ENCODE measurements at places on chromosomes 1 and 21.

DNA sequence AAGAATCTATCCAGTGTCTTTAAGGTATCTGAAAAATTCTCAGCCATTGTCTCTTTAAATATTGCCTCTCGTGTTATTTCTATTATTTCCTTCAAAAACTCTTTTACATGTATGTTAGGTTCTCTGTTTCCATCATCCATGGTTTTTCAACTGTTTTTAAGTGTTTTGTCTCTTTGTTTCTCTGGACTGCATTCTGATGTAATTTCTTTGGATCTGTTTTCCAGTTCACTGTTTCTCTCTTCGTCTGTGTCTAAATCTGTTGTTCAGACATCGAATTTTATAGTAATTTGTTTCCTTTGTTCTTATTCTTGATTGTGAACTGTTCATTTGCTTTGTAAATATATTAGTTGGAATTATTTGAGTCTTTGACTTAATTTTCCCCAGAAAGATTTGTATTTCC is 44.1 kb downstream of the POFUT2 start:
- DNase-seq: no peak

- DNase-seq: no peak
These were observed 30.2 kb downstream of the PRDX6 start for GRCh38 chr1:173507205-173507846.

- DNase-seq: no peak
These were observed 41.6 kb upstream of the QSOX1 start for GRCh38 chr1:180112984-180113647.

DNA sequence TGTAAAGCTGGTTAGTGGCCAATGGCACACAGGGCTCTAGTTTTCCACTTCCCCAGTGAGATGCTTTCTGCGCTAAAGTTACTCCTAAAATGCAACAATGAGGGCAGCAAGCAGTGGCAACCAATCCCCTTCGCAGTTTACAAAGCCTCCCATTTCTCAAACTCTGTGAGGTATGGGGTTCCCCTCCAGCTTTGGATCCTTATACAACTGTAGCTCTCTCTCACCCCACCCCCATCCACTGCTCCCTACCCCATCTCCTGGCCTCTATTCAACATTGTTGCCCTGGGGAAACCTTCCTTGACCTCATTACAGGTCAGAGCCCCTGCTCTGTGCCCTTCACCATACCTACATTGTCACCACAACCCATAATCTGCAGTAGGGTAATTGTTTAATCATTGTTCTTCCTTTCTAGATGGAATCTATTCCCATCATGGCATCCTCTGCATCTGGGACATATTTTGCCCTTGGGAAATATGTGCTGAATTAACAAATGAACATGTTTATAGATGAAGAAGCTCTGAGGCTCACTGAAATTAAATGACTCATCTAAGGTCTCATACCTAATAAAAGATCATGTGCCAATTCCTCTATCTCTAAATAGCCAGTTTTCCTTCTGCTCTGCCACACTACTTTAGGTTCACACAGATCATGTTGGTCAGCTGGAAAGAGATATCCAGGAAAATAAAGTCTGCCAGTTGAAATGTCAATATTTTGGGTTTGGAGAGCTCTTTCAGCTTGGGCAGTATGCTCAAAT is 12.6 kb downstream of the KIAA0040 start:
- DNase-seq: no peak

GRCh38 chr1:165645654-165646366 is 14.8 kb downstream of the MGST3 start:
- DNase-seq: peak; percentile 97

DNA sequence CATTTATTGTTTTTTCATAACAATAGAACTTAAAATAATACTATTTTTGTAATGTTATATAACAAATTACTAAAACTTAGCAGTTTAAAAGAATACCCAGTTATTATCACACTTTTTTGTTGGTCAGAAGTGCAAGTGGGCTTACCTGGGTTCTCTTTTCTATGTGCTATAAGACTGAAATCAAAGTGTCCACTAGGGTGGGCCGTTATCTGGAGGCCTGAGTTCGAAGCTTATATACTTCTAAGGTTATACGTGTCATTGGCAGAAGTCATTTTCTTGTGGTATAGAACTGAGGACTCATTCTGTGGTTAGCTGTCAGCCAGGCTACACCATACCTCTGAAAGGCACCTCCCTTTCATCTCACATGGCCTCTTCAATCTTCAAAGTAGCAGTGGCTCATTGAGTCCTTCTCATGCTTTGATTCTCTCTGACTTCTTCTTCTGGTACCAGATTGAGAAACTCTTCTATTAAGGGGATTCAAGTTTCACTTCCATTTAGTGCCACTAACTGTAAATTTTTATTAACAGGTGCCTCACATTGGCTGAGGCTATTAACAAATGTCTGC is 414.3 kb downstream of the AMY1C start:
- DNase-seq: no peak

- no peak for DNase-seq
These were observed 22.7 kb upstream of the MCOLN3 start for GRCh38 chr1:85070972-85071492.

DNA sequence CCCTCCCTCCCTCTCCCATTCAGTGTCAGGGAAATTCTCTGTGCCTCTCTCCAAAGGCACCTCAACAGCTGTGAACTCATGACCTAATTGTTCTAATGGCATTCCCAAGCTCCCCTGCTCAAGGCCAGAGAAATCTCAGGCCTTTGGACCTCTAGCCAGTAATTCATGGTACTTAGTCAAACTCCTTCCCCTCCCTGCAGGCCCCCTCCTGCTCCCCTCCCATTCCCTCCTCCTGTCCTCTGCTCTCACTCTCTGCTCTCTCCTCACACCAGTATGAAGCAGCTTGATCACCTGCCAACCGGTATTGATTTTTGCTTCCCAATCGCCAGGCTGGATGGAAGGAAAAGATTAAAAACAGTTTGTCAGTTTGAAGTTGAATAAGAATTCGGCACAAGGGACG is 370.5 kb upstream of the PBX1 start:
- no peak for DNase-seq

- DNase-seq: no peak
These were observed 90.1 kb upstream of the SLC25A33 start for GRCh38 chr1:9449110-9449627.

GRCh38 chr1:235663628-235664027 is 14.0 kb upstream of the GNG4 start:
- no peak for DNase-seq

GRCh38 chr1:174344162-174344561 is 103.6 kb upstream of the GPR52 start:
- no peak for DNase-seq

- DNase-seq: no peak
These were observed 422.9 kb downstream of the PTBP2 start for GRCh38 chr1:97144527-97144926.

DNA sequence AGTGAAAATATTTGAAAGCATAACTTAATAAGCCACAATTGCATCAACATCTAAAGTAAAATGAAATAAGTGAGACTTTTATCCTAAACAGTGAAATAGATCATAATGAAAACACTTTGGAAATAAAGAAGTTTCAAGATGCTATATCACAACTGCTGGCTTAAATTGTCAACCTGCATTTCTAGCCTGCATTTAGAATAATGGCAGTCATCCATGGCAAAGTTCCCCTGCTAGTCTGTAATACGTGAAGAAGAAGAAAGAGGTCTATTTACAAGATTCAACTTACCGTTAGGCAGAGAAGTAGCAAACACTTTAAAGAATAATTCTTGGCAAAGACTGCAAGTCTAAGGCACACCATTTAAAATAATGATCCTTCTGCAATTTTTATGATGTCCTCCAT is 133.6 kb downstream of the DPYD start:
- no peak for DNase-seq

GRCh38 chr1:33692206-33693188 is 171.4 kb upstream of the HMGB4 start:
- DNase-seq: no peak

DNA sequence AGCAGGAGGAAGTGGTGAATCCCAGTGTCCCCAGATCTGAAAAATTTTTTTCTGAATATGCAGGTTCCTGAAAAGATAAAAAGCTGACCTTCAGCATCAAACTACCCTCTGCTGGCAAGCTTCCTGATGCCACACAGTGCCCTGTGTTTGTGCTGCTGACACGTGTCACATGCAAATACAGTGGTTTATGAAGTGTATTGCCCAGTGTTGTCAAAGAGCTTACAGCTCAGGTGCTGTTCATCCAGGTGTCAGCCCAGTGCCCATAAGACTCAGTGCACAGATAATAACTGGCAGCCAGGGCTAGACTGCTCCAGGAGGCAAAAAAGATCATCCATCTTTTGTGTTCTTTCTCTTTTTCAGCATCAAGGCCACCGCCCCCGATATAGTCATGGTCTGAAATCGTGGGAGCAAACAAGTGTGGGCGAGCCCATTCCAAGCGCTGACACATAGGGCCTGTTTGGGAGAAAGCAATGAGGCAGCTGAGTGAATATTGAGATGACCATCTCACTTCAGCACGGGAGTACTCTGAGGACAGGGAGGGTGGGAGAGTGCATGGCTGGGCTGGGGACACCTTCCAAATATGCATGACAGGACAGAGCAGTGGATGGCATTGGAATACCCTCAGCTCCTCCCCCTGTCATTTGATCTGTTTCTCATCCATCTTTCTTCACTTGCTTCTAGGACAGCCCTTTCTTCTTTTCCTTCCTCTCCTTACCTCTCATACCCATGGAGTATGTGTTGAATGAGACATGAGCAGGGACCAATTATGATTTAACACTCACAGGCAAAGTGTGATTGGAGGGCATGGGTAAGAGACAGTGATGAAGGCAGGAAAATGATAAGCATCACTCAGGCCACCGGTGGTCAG is 6.4 kb upstream of the KCNK1 start:
- no peak for DNase-seq

DNA sequence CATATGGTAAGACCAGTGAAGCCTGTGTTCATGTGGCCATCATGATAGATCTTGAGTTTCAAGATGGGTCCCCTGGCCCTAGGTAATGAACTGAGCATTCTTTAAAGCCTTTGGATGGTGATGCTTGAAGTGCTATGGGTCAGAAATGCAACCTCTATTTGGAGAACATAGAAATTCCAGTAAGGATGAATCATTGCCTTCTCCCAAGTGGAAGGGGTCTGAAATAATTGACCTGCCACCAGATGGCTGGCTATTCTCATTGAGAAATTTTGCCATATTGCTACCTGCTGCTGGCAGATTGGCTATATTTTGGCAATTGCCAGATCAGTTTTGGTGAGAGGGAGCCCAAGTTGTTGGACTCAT is 739 bp upstream of the IFI6 start:
- no peak for DNase-seq

DNA sequence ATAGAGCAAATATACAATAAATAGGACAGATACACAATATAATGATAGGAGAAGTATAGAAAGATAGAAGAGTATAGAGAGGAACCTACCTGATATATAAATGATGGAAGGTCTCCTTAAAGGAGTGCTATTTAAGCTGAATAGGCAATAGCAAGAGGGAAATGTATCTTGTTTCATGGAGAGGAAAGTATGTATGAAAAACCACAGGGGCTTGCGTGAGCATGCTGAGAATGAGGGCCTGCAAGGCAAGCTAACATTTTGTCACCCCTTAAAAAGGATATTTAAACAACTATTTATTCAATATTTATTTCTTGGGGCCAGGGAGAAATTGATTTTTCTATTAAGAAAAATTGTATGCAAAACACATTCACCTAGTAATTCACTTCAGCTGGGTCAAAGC is 150.9 kb upstream of the ZRANB2 start:
- DNase-seq: no peak

GRCh38 chr1:165875171-165875570 is 47.8 kb downstream of the UCK2 start:
- no peak for DNase-seq

GRCh38 chr1:208531003-208531750 is 287.0 kb upstream of the PLXNA2 start:
- no peak for DNase-seq

- no peak for DNase-seq
These were observed 45.8 kb downstream of the SLC25A24 start for GRCh38 chr1:108154314-108154713.

DNA sequence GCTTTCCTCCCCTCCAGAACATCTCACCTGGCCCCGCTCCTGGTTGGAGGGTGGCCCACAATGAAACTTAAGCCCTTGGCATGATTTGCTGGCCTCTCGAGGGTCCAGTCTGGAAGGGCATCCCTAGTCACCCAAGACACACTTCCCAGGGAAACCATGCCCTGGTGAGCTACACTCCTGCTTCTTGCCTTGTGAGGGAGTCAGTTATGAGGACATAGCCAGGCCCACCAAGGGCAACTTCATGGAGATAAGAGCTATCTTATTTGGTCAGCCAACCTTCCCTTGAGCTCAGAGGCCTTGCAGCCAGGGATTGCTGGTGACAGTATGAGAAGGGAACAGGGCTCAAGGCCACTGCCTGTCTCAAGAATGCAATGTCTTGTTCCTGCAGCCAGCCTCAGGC is 9.7 kb downstream of the TNR start:
- DNase-seq: no peak

- DNase-seq: no peak
These were observed 483 bp downstream of the TCEANC2 start for GRCh38 chr1:54053745-54054437.

- no peak for DNase-seq
These were observed 2.8 kb downstream of the DOP1B start for GRCh38 chr21:36159356-36159921.

DNA sequence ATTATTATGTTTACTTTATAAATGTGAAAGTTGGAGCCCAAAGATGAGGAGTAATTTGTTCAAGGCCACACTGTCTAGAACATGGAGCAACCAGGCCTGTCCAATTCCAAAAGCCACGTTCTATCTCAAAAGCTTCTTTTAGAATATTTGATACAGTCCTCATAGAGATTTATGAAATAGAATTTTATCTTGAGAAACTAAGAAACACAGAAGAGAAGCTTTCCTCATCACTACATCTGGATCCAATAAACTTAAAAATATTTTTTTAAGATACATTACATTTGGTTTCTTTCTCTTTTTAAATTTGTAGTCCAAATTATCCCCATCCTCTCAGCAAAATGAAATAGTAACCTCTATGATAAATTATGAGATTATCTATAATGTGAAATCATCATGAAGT is 58.9 kb downstream of the DDAH1 start:
- DNase-seq: no peak

Data from CMK (cell line).